ENCODE measurements at places on chromosomes 11 and 22. TPM values are rescaled to one million over a fixed set of nuclear protein-coding genes. Genes with fewer than 3 reads are reported as not detected.

The PPARA gene
- total RNA-seq, result 16.6 TPM

The KRTAP5-11 gene
- total RNA-seq, result not detected

The HORMAD2 gene
- 0.12 TPM for total RNA-seq

The SLN gene
- not detected for total RNA-seq

The UCP2 gene
- 152 TPM for total RNA-seq

The MOGAT2 gene
- total RNA-seq, result not detected

- no peak for DNase-seq
Measured at GRCh38 chr11:19931141-19931770, 218.6 kb downstream of the NAV2 start.

GRCh38 chr11:111426617-111427016 is 47.5 kb upstream of the POU2AF1 start:
- no peak for DNase-seq

- peak; percentile 66 for DNase-seq
Measured at GRCh38 chr11:86068138-86068871, 579 bp downstream of the PICALM start.

GRCh38 chr11:87180742-87181141 is 143.0 kb downstream of the TMEM135 start:
- no peak for DNase-seq

DNA sequence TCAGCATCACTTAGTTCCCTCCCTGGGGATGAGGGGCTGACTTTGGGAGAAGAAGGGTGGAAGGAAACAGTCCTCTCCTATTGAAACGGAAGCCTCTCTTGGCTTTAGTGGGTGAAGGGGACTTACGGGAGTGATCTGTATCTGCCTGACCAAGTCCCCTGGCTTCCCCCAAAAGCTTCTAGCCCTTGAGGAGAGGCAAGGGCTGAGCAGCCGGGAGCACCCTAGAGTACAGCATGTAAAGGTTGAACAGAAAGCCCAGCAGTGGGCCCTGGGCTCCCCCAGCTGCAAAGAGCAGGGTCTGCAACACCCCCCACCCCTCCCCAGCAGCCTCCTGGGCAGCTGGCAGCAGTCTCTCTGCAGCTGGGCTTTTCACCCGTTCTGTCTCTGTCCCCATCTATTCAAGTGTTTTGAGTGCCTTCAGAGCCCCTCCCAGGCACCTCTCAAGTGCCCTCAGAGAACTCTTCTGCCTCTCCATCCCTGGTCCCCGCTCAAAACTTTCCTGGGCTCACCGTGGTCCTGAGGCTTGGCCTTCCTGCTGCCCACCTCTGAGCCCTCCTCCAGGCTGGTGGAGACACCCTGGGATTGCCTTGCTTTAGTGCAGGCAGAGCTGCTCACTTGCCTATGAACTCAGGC is 2.7 kb downstream of the CAPN5 start:
- DNase-seq, result no peak

DNA sequence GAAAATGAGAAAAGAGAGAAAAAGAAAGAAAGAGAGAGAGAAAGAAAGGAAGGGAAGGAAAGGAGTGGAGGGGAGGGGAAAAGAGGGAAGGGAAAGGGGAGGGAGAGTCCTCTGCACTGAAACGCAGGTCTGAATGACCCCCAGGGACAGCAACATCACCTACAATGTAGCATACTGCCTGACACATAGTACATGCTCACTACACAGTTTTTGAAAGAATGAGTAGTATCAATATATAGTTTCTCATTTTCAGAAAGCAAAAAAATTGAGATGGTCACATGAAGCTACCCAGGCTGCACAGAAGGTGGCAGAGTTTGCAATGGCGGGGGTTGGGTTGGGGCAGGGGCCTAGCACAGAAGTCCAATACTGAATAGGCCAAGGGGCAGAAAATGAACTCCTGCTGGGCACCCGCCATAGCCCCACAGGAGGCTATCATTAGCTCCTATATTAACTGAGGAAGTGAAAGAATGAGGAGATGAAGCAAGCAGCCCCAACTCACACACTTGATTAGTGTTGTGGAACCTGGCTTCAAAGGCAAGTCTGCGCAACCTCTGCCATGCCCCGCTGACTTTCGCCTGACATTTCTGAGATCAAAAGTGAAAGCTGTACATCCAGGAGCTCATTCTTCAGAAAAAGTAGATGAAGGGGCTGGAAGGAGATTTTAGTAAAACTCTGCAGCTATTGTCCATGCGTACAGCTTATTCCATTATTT is 241.2 kb upstream of the SYN3 start:
- no peak for DNase-seq

DNA sequence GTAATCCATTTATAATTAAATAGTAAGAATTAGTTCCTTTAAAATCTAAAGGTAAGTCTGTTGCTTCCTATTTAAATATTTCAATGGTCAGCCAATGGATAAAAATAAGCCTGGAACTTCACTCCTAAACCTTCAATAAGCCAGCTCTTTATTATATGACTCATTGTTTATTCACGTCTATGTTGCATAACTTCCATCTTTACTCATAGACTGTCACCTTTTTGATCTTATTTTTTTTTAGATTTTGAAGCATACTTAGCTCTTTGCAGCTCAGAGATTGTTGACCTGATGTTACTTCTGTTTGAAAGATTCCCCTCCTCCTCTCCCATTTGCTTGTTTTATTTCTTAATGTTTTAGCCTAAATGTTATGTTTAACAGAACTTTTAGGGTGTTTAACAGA is 1571.2 kb upstream of the RAG2 start:
- no peak for DNase-seq

All from activated T-cell treated with anti-CD3 and anti-CD28 coated beads, Interleukin-2, amount 50 U/mL, for 72 hours (primary cell).